Neural cell (in vitro differentiated cells): ENCODE measurements at places on chromosomes 3 and 15. TPM values are rescaled to one million over a fixed set of nuclear protein-coding genes. Genes with fewer than 3 reads are reported as not detected.

The TMEM45A gene
- polyA plus RNA-seq = 2.4 and 4.1 TPM in 2 replicates

The SGO1 gene
- 0.71 and 0.92 TPM in 2 replicates for polyA plus RNA-seq

The BOC gene
- 0.53 and 3.8 TPM in 2 replicates for polyA plus RNA-seq

The LRRC34 gene
- 1.1 TPM in 1 of 2 replicates, not detected in the other for polyA plus RNA-seq

The CP gene
- not detected in 2 replicates for polyA plus RNA-seq

The ALPK3 gene
- 0.24 TPM in 1 of 2 replicates, not detected in the other for polyA plus RNA-seq

The SLC24A5 gene
- polyA plus RNA-seq = 0.76 and 0.78 TPM in 2 replicates

The PROS1 gene
- polyA plus RNA-seq = 2.8 and 4.9 TPM in 2 replicates

The SPRED1 gene
- polyA plus RNA-seq = 9.4 and 12.0 TPM in 2 replicates

The ATP13A5 gene
- 0.28 TPM in 1 of 2 replicates, not detected in the other for polyA plus RNA-seq

The CHRNA5 gene
- polyA plus RNA-seq = 4.6 and 6.8 TPM in 2 replicates

The CCR1 gene
- polyA plus RNA-seq = not detected in 2 replicates

The RBM6 gene
- 177 and 192 TPM in 2 replicates for polyA plus RNA-seq

The CD86 gene
- 0.40 TPM in 1 of 2 replicates, not detected in the other for polyA plus RNA-seq

The QRICH1 gene
- 87.5 and 122 TPM in 2 replicates for polyA plus RNA-seq

The PSTPIP1 gene
- polyA plus RNA-seq = not detected in 2 replicates

The SNURF gene
- polyA plus RNA-seq = 15.1 and 19.9 TPM in 2 replicates
